Tibial nerve (tissue), 4 donors: ENCODE measurements at places on chromosomes 5 and 9. TPM values are rescaled to one million over a fixed set of nuclear protein-coding genes. Genes with fewer than 3 reads are reported as not detected.

Gene ATP10B
- 17.7 TPM for total RNA-seq

Gene SPRY4
- 5.1 TPM for total RNA-seq

DNA sequence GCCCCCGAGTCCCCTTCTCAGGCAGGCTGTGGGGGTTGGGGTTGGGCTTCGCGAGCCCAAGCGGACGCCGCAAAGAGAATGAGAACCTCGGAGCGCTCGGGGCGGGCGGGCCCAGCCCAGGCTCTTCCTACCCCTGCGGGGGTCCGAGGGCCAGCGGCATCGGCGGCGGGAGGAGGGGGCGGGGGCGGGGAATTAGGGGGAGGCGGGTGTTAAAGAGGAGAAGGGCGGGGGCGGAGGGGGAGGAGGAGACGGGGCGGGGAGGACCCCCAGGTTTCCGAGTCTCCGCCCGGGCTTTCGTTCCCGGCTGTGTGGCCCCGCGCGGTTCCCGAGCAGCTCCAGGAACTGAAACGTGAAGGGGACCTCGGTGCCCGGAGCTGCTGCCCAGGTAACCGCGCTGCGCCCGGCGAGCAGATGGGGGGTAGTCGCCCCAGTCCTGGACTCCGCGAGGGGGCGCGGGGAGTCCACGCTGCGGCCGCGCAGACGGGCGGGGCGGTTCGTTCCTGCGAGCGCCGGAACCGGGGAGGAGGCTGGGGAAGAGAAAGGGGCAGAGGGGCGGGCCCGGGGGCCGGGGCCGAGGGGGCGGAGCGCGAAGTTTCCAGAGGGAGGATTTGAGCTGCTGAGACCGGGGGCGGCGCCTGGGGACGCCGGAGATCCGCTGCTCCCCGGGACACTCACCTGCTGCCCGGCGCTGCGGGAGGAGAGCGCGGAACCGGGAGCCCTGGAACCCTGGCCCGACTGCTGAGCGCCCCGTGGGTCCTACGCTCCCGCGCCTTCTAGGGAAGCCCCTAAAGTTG lies 38.4 kb upstream of the PLEKHG4B start:
- no peak for DNase-seq

Gene PRR7
- 11.2 TPM for total RNA-seq

GRCh38 chr5:103605277-103605676 lies 42.7 kb upstream of the NUDT12 start:
- DNase-seq, result no peak

- DNase-seq, result no peak
Measured at GRCh38 chr5:72394688-72395087, 74.5 kb downstream of the PTCD2 start.
